Calu3 (cell line): ENCODE measurements at places on chromosomes 6 and 20.

DNA sequence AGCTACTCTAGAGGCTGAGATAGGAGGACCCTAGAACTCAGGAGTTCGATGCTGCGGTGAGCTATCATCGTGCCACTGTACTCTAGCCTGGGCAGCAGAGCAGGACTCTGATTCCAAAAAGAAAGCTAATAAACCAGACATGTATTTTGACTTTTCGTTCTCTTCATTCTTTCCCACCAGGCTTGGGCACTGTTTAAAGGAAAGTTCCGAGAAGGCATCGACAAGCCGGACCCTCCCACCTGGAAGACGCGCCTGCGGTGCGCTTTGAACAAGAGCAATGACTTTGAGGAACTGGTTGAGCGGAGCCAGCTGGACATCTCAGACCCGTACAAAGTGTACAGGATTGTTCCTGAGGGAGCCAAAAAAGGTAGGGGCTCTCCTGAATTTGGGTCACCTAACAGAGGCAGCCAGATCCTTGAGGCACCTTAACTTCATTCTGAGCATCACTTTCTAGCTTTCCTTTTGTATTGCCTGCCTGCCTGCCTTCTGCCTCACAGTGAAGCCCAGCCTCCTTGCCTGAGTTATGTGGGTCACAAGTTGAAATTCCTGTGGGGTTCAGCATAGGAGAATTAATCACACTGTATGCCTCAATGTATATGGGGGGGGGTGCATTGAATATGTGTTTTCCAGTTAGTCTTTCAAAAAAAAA lies 3.2 kb downstream of the IRF4 start:
- peaks cover 7% of the 10 kb centered on the region for H3K36me3 ChIP-seq
- H3K27me3 ChIP-seq = peaks cover 53% of the 10 kb centered on the region
- H3K27ac ChIP-seq = no peak overlapping the region
- peaks cover 11% of the 10 kb centered on the region for H3K4me1 ChIP-seq
- no peak for DNase-seq

GRCh38 chr20:57780398-57780797 lies 70.6 kb upstream of the PMEPA1 start:
- DNase-seq = no peak
- H3K36me3 ChIP-seq = no peaks in the 10 kb centered on the region
- no peak overlapping the region for H3K4me3 ChIP-seq
- no peak overlapping the region for H3K27ac ChIP-seq
- peaks cover 28% of the 10 kb centered on the region for H3K4me1 ChIP-seq

- no peak overlapping the region for H3K4me3 ChIP-seq
- H3K4me1 ChIP-seq = no peaks in the 10 kb centered on the region
- H3K36me3 ChIP-seq = no peaks in the 10 kb centered on the region
- H3K27me3 ChIP-seq = no peaks in the 10 kb centered on the region
- no peak overlapping the region for H3K27ac ChIP-seq
Measured at GRCh38 chr6:157443066-157443800, 62.2 kb downstream of the ZDHHC14 start.

DNA sequence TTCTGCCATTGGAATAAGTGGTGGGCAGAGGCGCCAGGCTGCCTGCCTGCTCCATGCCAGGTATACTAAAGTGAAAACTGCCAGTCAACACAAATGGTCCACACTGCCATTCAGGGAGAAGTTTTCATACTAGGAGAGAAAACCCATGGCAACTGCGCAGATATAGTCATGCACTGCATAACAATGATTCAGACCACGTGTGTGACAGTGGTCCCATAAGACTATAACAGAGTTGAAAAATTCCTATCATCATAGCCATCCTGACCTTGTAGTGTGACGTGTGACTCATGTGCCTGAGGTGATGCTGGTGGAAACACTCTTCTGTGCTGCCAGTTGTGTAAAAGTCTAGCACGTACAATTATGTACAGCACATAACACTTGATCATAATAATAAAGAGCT lies 25.1 kb downstream of the ZC3H12D start:
- no peaks in the 10 kb centered on the region for H3K27me3 ChIP-seq
- DNase-seq = no peak
- H3K36me3 ChIP-seq = no peaks in the 10 kb centered on the region
- H3K4me1 ChIP-seq = no peaks in the 10 kb centered on the region
- no peak overlapping the region for H3K4me3 ChIP-seq

DNA sequence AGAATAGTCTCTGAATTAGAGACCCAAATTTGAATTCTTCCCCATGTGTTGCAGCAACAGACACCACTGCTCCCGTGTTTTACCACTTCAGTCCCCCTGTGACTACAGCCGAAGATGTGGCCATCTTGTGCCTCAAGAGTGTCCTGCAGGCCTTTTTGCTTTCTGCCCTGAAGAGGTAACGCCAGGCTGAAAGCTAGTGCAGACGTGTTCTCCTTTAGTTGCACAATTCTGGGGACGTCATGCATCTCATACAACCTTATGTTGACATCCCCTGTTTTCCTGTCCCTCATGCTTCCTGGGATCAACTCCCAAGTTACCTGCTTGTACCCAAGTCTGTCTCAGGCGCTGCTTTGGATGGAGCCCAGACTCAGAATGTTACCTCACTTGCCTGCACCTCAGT lies 69.1 kb upstream of the SLC22A23 start:
- H3K36me3 ChIP-seq = no peaks in the 10 kb centered on the region
- peaks cover 23% of the 10 kb centered on the region for H3K4me1 ChIP-seq
- no peak for DNase-seq
- no peak overlapping the region for H3K27ac ChIP-seq

DNA sequence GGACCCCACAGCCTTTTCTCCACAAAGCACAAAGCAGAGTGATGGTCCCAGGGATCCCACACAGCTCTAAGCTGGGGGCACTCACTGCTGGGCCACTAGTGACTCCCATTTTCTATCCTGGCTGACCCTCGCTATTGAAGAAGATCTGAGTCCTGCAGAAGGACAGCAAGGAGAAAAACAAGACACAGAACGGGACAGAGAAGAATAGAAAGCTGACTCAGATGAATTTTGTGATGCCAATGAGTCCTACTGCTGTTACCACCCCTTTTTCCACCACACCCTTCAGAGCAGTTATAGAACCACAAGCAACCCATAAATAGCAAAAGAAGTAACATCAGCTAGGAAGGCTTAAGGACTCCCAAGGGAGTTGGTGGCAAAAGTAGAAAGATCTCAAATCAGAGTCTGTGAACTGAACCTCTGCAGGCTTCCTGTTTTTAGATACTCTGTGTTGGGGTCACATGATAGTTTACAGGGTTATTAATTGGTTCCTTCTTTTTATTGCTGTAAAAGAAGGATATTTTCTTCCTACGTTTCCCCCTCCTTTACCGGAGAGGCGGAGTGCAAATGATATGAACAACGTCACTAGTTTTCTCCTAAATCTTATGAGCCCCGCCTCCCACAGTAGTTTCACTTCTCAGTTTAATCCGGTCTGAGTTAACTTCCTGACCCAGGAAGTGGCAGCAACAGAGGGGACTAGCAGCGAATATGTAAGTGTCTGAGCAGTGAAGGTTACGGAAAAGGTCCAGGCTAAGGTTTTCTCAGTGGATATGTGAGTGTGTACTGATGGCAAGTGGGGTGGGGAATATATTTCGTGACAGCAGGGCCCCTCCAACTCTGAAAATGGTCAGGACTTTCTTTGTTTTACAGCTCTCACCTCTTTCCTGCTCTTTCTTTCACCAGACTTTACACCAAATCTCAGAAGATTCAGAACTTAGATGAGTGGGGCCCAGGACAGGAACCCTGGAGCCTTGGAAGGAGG lies at the start of gene TRIM38:
TRIM38 (plus strand) TSS at position 654 of the 979 bp plus-strand sequence. CDS start 3,721 bp downstream, outside the sequence.
- no peaks in the 10 kb centered on the region for H3K27me3 ChIP-seq
- H3K4me3 ChIP-seq = peak within 1 kb of the TSS; percentile 95
- H3K4me1 ChIP-seq = peaks cover 44% of the 10 kb centered on the region

DNA sequence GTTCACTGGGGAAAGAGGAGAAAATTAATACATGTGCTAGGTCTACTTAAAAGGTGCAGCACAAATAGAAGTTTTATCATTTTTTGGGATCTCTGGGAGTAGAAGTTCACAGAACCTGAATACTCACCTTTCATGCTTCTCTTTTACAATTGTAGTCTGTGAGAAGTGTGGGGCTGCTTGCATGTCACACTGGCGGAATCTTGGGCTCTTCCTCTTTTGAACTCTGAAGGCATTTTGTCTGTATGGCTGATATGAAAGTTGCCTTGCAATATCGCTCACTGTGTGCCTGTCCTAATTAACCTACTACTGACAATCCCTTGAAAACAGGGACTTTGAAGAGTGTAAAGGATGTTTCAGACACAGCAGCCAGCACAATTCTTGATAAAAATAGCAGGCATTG lies 65.9 kb upstream of the CLDN20 start:
- no peak for DNase-seq
- H3K27ac ChIP-seq = no peak overlapping the region
- no peak overlapping the region for H3K4me3 ChIP-seq
- peaks cover 19% of the 10 kb centered on the region for H3K4me1 ChIP-seq
- no peaks in the 10 kb centered on the region for H3K27me3 ChIP-seq
- H3K36me3 ChIP-seq = no peaks in the 10 kb centered on the region

DNA sequence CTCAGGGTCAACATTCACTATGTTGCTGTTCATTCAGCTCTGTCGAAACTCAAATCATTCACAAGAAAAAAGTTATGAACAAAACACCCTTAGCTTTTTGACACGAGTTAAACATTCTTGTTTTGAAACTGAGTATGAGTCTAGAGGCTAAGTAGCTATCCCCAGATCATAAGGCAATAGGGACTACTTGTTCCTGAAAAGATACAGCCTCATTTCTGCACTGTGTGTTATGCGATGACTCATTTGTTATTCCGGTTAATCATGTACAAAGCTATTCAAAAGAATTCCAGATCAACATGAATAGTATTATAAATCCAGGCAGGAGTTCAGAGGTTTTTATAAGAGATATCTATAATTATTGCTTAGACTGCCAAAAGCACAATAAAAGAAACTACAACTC lies 908.0 kb downstream of the QKI start:
- no peak for DNase-seq
- H3K4me1 ChIP-seq = peaks cover 13% of the 10 kb centered on the region
- H3K4me3 ChIP-seq = no peak overlapping the region
- no peaks in the 10 kb centered on the region for H3K27me3 ChIP-seq

- peaks cover 65% of the 10 kb centered on the region for H3K4me1 ChIP-seq
- H3K27ac ChIP-seq = no peak overlapping the region
- H3K36me3 ChIP-seq = no peaks in the 10 kb centered on the region
- H3K27me3 ChIP-seq = no peaks in the 10 kb centered on the region
- DNase-seq = no peak
Measured at GRCh38 chr20:49594931-49595315, 27.0 kb upstream of the PTGIS start.

DNA sequence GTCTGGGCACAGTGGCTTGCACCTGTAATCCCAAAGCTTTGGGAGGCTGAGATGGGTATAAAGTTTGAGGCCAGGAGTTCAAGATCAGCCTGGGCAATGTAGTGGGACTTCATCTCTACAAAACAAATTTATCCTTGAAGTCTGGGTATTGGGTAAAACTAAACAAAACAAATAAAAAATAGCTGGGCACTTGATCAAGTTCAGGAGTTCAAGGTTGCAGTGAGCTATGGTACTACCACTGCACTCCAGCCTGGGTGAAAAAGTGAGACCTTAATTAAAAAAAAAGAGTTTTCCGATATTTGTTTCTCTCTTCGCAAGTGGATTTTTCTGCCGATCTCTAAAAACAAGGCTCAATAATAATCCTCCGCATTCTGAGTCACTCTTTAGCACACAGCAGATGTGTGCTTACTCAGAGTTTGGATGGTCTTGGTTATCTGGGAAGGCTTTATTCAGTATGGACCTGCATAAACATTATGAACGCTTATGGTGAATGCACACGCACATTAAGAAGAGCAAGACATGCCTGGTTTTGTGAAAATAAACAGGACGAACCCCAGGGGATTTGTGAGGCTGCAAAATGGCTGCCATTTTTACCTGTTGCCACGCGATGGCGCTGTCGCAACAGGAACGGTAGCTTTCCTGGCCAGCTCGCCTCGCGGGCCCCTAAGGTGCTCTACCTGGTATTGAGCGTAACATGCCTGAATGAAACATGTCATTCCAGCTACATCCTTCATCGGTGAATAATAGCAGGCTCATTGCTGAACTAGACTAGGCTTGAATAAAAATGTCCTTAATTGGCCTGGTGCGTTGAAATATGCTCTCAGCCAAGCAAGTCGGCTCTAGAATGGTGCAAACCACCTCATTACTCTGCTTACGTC lies 6.0 kb downstream of the OPN5 start:
- DNase-seq = peak; percentile 70
- peaks cover 6% of the 10 kb centered on the region for H3K4me1 ChIP-seq
- H3K36me3 ChIP-seq = no peaks in the 10 kb centered on the region
- H3K4me3 ChIP-seq = no peak overlapping the region
- H3K27ac ChIP-seq = no peak overlapping the region

DNA sequence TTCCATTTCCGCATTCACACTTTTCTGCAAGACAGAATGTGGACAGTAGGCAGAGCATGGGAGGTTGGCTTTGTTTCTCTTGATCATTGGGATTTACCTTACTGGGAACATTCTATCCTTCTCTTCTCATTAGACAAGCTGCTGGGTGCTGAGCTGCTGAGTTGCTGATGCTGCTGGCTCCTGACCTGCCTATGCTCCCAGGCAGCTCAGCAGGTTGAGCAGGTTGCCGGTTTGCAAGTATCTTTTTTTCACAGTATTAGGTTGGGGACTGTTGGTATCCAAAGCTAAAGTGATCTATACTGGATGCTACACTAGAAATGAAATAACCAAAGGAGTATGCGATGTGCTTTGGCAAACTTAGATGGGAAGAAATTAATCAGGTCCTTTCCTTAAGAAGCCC lies 23.7 kb upstream of the ADGRF4 start:
- no peak overlapping the region for H3K27ac ChIP-seq
- no peaks in the 10 kb centered on the region for H3K36me3 ChIP-seq
- no peaks in the 10 kb centered on the region for H3K27me3 ChIP-seq
- DNase-seq = no peak
- H3K4me3 ChIP-seq = no peak overlapping the region

DNA sequence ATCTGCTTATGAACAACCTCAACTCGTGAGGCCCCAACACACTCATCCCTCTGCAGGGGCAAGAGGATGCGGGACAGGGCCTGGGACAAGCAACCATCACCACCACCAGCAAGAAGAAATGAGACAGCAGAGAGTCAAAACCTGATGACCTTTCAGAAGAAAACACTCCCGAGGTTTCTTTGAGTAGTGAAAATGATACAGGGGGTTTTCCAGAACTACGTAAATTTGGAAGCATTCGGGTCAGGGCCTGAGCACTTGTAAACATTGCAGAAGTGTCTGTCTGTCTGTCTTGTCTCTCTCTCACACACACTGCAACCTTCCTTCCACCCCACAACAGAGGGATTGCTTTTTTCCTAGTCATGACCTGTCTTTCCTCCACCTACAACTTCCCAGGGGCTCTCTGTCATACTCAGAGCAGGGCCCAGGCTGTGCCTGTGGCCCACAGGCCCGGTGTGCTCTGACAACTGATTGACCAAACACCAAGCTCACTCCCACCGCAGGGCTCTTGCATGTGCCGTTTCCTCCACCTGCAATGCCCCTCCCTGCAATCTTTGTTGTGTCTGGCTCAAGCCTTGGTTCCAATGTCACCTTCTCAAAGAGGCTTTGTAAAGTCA lies 90.9 kb downstream of the BMP7 start:
- no peaks in the 10 kb centered on the region for H3K4me1 ChIP-seq
- no peak overlapping the region for H3K4me3 ChIP-seq
- H3K27me3 ChIP-seq = peaks cover 94% of the 10 kb centered on the region
- DNase-seq = no peak
